ENCODE measurements at places on chromosomes 3 and 15.

GRCh38 chr3:114718071-114718897, 424.5 kb downstream of the TIGIT start:
- DNase-seq, result no peak

DNA sequence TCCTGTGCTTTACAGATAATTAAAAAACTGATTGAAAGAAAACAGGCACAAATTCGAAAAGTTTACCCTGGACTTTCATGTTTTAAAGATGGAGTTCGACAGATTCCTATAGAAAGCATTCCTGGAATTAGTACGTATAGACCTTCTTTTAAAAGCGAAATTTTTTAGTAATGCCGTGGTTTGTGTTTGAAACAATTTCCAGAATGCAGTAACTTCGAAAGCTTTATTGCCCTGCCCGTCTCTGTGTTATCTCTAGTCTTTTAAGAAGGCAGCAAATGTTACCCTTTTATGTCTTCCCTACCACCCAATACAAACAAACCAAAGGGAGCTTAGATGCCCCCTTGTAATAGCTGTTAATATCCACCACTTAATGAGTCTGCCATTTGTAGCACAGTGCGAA, 39.7 kb downstream of the SGO1 start:
- DNase-seq, result no peak

DNA sequence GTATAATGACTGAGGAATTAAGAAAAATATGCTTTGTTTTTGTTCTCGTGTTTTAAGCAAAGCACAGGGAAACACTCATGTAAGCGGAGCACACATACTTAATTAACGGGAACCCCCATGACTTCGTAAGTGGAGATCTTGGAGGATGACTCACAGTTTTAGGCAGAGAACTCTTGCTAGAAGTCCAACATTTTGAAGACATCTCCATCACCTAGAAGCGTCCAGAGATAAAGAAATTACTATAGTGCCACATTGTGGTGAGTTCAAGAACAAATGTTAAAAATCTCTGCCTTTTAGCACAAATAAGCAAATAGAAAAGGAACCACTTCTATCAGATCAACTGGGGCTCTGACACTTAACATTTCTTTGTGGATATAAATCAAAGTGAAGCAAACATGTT, 194.1 kb upstream of the ARHGEF26 start:
- DNase-seq, result no peak

GRCh38 chr3:117566926-117567325, 857.3 kb downstream of the TUSC7 start:
- DNase-seq, result no peak

DNA sequence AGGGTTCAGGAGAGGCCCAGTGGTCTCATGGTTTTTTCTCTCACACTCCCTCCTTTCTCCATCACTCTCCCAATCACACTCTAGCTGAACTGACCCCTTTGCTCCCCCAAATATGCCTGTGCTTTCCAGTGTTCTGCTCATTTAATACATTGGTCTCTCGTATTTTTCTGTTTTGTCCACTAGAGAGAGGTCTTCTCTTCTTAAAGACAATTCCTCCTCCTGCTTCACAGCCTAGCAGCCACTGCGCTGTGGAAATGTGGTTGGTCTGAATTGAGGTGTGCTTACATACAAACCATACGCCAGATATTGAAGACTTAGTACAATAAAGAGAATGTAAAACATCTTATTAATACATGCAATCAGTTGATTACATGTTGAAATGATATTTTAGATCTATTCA, 60.6 kb upstream of the XCR1 start:
- DNase-seq, result no peak

- peak; percentile 4 for DNase-seq
Observed at GRCh38 chr15:41811432-41812195, 16.3 kb upstream of the JMJD7 start.

- no peak for DNase-seq
Observed at GRCh38 chr3:150410311-150411105, 2.4 kb downstream of the TSC22D2 start.

GRCh38 chr3:15711281-15711680, 86.5 kb downstream of the ANKRD28 start:
- DNase-seq, result no peak

- no peak for DNase-seq
Observed at GRCh38 chr3:134366928-134367811, 7.1 kb downstream of the AMOTL2 start.

- DNase-seq, result no peak
Observed at GRCh38 chr3:30502051-30502741, 104.2 kb upstream of the TGFBR2 start.

GRCh38 chr15:82951472-82952157, 905 bp downstream of the HOMER2 start:
- DNase-seq, result no peak

DNA sequence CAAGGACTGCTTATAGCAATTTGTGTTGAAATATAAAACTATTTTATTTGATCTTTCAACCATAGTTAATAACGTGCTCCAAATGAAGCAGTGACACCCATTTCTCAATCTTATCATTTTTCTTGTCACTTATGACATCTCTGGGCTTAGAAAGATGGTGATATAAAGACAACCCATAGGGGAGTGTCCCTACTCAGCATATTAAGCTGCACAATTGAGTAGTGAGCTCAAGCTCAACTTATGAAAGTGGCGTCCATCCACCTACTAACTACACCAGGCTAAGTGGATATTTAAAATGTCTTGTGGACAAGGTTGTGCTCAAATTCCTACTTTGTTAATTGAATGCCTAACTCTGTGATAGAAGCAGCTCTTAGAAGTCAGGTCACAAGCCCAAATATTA, 46.7 kb downstream of the SLC9C1 start:
- DNase-seq, result no peak

- no peak for DNase-seq
Observed at GRCh38 chr15:89948796-89949195, 36.0 kb upstream of the ARPIN start.

GRCh38 chr3:162764808-162765071, 1268.1 kb downstream of the OTOL1 start:
- no peak for DNase-seq

DNA sequence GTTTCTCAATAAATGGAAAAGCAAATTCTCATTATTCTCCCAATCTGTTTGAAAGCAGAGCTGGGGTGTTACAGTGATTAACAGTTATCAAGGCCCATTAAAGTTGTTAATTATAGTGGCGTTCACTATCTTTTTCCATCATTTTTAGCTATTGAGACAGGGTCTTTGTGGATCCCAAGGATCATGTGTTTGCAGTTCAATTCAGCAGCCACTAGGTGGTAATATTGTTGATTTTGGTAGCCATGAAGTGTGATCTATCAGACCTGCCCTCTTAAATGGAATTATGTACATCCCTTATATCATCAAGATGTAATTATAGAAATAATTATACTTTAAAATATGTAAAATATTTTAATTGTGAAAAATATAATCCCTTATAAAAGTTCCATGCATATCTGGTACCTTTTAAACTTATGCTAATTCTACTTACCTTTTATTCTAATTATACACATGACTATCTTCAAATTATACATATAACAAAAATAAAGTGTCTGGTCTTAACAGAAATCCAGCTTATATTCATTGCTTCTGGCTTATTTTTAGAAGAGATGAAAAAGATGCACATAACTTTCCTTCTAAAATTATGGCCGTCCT, 126.4 kb downstream of the GREM1 start:
- no peak for DNase-seq

DNA sequence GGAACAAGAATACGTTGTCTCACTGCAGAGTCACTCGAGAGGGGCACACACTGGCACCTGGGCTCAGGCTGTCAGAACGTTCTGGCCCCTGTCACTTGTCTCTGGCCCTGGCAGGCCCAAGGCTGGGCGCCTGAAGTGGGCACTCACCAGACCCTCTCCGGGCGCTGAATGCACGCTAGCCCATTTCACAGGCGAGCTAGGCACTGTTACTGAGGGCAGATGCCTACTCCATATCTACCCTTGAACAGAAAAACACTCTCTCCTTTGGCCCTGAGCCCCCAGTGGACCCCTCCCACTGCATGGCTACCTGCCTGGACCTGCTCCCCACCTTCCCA, 42.3 kb upstream of the IQSEC1 start:
- no peak for DNase-seq

DNA sequence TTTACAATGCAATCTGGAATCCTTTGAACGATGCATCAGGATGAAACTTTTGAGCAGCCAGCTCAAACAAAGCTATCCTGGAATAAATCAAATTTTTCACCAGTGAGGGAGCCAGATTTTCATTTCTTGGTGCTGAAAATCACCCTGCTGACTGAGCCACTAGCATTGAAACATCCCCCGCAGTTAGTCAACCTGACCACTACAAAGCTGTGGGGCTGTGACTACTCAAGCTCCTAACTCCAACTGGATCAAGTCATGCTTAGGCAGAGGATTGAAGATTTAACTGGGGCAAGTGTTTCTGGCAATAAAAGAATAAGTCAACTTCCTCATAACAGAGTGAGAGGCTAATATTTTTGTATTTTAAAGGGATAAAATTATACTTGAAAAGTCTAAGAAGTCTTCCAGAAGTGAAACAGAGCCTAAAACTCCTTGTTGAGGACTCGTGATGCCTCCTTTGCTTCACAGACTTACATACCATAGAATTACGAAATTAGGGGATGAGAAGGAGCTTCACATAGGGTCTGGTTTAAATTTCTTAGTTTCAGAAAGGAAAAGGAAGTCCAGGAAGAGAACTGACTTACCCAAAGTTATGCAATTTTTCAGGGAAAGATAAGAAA, 177.8 kb downstream of the SERPINI1 start:
- DNase-seq, result no peak

- no peak for DNase-seq
Observed at GRCh38 chr15:62119227-62119864, 45.7 kb downstream of the C2CD4B start.

GRCh38 chr3:193714523-193715137, 121.6 kb downstream of the OPA1 start:
- DNase-seq, result no peak

GRCh38 chr15:69317392-69317841, 18.7 kb downstream of the PAQR5 start:
- DNase-seq, result no peak

DNA sequence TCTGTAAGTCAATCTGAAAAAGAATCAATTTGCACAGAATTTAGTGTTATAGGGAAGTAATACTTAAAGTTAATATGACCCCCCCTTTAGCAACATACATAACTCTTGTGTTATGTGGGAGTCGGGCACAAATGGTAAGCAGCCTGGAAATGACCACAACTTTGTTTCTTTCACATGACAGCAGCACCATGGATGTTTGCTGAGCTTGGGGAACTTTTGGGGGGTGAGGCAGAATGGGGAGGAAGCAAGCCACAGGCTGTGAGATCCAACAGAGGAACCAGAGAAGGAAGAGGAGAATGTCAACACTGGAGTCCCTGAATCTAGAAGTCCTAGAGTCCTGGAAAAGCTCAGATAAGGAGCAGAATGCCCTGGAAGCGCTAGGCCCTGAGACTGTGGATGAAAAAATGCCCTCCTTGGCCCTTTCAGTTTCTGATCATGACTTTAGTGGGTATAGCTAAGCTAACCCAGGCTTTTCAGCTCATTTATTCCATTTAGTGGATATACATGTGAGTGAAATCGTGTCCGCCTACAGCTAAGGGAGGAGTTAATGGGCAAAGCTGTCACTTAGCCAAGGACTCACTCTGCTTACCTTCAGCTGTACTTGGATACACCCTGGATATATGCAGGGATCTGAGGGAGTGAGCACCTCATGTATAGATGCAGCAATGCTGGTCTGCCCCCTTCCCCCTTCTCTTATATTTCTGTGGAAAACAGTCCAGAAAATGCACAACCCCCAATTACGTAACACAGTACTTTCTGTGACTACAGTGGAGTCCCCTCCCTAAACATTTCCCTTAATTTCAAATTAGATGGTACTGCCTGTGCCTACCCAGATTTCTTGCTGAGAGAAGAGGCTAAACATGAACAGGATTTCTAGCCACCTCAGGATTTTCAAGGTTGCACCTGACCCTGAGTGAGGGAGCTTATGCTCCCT, 39.1 kb downstream of the CFAP91 start:
- no peak for DNase-seq

DNA sequence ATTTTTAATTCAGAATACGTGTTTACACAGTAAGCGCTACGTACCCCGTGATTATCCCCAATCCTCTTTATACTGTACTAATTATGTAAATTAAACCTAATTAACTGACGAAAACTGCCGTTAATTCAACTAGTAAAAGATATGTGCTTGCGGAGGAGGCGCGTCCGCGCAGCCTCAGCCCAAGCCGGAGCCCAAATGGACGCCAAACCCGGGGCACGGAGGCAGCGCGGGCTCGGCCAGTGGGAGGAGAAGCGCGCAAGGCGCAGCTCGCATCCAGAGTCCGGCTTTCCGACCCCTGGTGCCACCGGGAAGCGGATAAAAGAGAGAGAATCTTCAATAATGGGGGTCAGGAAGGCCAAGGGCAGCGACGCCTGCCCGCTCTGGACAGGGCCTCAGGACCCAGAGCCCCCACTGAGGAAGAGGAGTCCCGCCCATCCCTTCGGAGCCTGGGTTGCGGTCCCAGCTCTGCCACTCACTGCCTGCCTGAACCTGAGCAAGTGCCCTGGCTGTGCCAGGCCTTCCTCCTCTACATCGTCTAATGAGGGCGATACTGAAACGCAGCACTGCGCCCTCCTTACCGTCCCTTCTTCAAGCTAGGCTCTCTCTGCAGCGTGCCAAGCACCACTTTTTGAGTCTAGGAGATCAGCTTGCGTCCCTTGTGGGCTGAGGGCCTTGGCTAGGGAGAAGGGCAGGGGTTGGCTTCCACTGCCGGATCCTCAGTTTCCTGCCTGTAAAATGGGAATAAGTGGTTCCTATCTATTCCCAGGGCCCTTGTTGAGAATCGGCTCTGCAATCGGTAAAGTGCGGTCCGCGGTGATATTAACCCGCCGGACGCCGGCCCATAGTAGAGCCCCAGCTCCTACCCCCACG, 5.0 kb upstream of the SKOR1 start:
- DNase-seq, result no peak

- DNase-seq, result no peak
Observed at GRCh38 chr3:58421004-58421403, 12.6 kb downstream of the PDHB start.

DNA sequence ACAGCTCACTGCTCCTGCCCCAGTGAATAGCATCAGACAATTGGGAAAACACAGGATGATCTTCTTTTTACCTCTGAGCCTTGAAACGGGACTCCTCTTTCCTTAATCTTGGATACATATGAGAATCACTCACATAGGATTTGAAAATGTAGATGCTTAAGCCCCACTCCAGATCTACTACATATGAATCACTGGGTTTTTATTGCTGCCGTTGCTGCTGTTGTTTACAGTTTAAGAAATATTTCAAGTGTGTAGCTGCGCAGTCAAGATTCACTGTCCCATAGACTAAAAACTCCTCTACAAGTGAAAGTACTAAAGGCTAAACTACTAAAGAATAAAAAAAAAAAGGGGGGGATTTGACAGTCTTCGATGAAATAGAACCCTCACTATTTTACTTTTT, 765.9 kb downstream of the NTRK3 start:
- DNase-seq, result no peak

GRCh38 chr3:69767571-69767970, 28.3 kb downstream of the MITF start:
- no peak for DNase-seq
